ENCODE measurements at places on chromosomes 16 and 17.

DNA sequence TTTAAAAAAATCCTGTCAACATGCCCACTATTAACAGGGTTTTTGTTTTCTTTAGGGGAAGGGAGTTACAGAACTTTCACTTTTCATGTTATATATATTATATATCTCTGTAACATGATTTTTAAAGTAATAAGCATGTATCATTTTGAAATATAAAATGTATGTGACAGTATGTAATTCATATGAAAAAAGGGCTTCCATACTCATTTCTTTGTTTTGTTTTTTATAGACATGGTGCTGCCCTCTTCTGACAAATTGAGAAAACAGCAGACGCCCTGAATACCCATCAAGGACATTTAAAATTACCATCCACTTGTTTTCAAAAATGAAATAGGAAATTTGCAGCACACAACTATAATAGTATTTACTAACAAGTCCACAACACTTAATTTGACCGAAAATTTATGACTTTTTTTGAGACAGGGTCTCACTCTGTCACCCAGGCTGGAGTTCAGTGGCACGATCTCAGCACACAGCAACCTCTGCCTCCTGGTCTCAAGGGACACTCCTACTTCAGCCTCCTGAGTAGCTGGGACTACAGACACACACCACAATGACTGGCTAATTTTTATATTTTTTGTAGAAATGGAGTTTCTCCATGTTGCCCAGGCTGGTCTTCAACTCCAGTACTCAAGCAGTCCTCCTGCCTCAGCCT is 30.4 kb downstream of the CFDP1 start:
- no peak for DNase-seq

GRCh38 chr16:770411-770810 is 9.9 kb downstream of the MSLN start:
- DNase-seq: no peak

DNA sequence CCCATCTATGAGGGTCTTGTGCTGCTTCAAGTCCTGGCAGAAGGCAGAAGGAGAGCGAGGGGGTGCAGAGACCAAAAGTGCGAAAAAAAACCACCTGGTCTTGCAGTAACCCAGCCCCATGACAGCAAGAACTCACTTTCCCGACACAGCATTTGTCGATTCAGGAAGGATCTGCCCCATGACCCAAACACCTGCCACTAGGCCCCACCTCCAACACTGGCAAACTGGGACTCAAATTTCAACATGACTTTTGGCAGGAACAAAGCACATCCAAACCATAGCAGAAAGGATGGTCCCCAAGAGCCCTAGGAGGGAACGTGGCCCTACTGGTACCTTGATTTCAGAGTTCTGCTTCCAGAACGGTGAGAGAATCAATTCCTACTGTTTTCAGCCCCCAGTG is 34.7 kb upstream of the KLHDC4 start:
- no peak for DNase-seq

GRCh38 chr17:83106056-83106588 is 26.7 kb downstream of the METRNL start:
- DNase-seq: no peak

DNA sequence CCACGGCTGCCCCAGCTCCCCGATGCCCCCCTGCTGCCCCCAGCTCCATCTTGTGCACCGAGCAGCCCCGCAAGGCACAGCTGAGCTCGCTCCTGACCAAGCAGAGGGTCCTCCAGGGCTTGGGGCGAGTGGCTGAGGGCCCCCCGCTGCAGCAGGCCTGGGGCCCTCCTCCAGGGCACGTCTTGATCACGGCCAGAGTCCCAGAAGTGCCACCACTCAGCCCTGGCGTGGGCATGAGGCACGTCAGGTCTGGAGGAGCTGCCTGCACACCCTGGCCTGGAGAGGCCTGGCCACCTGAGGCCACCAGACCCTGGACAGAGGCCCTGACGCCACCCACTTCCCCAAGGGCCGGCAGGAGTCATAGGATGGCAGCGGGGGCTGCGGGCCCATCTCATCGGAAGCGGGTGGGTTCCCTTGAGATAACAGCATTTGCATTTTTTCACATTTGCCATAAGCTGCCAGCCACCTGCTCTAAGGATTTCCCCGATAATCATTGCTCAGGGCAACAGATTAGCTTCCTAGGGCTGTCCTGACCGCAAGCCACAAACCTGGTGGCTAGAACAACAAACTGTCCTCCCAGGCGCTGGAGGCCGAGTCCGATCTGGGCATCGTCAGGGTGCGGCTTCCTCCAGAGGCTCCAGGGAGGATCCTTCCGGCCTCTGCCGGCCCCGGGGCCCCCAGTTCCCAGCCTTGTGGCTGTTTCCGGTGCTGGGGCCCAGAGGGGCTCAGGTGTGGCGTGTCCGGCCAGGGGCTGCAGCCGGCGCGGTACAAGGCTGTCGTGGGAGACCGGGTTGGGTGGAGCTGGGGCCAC is 23.9 kb upstream of the C1QTNF8 start:
- no peak for DNase-seq

DNA sequence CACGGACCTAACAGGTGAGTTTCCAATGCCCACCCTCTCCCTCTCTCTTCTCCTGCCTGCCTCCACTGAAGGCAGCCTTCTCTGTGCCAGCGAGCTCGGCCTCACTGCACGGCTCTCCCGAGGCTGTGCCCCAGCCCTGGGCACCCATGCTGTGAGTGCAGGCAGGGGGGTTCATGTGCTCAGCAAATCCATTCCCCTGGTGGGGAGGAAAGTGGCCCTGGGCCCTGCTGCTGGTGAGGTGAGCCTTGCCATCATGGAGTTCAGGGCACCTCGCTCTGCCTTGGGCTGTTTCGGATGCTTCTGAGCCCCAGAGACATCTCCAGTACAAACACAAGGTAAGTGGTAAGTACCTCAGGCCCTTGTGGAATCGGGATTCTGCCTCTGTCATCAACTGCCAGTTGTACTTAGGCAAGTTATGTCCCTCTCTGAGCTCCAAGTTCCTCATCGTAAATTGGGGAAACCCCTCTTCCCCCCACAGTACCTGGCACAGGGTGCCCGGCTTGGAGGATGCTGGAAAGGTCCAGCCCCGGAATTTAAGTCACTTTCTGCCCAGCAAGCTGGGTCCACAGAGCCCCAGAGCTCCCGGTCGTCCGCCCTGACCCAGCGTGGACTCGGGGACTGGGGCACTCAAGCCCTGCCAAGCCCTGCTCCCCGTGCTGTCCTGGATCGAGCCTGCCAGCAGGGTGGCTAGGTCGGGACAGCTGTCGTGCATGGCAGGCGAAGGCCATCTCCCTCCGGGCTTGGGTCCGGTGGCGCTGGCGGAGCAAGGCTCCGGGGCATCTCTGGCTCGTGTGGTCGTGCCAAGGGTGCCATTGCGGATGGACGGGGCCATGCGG is 684 bp upstream of the NUDT16L1 start:
- DNase-seq: no peak

DNA sequence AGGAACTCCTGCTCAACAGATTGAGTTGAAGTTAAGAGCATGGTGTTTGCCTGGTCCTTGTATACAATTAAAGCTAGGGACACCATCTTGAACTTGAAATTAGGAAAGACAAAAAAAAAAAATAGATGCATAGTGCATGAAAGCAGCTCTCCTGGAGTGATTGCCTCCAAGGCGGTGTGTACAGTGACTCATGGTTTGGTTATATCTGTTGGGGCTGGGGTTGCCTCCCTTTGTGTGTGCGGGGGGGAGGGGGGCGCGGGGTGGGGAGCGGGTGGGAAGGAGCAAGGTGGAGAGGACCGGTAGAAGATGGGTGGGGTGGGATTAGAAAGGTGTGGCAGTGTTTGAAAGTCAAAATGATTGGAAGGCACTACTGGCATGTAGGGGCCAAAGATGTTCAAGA is 3.4 kb downstream of the TMED6 start:
- DNase-seq: no peak

DNA sequence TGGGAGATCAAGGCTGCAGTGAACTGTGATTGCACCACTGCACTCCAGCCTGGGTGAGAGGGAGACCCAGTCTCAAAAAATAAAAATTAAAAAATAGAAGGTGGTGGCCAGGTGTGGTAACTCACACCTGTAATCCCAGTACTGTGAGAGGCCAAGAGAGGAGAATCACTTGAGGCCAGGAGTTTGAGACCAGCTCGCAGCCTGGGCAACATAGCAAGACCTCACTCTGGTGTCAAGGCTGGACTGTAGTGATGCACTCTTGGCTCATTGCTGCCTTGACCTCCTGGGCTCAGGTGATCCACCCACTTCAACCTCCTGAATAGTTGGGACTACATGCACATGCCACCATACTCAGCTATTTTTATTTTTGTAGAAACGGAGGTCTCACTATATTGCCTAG is 13.3 kb downstream of the RFFL start:
- DNase-seq: no peak

DNA sequence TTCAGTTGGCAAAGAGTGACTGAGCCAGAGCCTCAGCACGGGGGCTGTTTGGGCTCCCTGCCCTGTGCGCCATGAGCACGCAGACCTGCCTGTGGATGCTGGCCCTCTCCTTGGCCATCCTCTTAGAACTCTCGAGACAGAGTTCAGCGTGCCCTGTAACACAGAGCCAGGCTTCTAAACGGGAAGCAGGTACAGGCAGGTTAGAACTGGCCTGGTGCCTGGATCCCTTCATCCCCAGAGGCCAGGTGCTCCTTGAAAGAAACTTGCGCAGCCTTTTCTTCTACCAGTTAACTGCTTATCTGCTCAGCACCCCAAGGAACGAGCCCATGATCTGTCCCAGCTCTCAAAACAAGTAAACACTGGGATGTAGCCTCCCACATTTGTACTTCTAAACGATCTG is 6.9 kb downstream of the CCNF start:
- no peak for DNase-seq

GRCh38 chr16:2799859-2800226 is 1.6 kb downstream of the PRSS41 start:
- DNase-seq: no peak

DNA sequence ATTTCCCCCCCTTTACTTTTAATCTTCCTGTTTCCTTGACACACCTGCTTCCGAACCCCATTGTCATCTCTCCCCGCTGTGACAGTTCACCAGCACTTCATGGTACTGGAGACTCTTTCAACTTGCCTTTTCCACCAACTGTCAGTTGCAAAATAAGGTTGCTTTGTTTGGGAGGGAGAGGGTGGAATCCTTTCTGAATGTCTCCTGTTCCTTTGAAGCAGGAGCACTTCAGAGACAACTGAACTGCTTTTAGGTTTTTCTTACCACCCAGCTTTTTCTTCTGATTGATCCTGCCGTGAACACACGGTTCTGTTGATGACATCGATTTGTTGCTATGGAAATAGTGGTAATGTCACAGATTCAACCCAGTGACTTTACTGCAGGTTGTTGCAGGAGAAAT is 42.0 kb downstream of the RPA1 start:
- DNase-seq: no peak

- no peak for DNase-seq
These were observed 17.3 kb downstream of the SOCS3 start for GRCh38 chr17:78342449-78343186.

GRCh38 chr16:31519759-31520431 is 7.8 kb upstream of the AHSP start:
- DNase-seq: no peak

DNA sequence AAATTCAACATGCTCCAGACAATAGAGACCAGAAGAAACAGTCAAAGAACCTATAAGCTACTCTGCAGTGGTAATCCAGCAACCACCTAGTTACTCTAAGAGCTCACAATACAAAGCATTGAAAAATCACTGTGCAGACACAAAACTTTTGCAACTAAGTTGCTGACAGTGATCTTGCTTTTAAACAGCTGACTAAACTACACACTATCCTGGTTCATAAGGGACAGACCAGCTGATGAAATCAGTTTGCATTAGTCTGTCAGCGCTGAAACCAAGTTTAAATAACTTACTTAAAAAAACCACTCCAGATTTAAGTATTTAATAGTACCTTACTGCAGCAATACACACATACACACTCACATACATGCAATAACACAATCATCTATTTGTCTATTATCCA is 4.6 kb downstream of the VEZF1 start:
- DNase-seq: no peak

- no peak for DNase-seq
These were observed 11.9 kb downstream of the NFATC3 start for GRCh38 chr16:68097088-68097487.

DNA sequence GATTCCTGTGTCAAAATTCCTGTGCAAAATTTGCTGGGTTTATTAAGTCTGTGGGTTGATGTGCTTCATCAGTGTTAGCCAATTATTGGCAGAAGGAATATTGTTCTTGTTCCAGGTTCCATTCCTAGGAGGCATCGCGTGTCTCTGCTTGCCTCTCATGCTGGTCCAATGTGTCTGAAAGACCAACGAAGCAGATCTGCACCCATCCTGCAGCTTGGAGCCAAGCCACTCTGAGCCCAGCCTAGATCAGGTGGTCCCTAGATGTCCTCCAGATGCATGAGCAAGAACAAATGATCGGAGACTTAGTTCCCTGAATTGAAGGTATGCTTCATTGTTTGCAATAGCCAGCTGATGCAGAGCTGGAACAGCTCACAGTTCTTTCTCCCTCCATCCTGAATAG is 10.5 kb upstream of the PIK3R6 start:
- DNase-seq: no peak

DNA sequence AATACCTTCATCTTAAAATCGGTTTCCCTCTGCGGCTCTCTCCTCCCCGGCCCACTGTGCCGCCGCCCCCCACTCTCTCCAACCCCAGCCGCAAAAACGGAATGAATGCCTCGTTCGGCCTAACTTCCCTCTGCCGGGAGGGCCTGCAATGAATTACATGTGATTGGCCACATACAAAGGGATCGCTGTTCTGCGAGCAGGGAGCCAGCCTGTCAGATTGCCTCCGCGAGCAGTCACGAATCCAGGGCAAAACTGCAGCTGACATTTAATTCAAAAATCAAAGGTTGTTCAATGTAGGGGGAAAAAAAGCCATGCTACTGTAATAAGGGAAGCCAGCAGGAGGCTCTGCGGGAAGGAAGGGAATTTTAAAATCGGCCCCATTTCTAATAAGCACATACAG is 84.9 kb downstream of the TBC1D16 start:
- DNase-seq: no peak

DNA sequence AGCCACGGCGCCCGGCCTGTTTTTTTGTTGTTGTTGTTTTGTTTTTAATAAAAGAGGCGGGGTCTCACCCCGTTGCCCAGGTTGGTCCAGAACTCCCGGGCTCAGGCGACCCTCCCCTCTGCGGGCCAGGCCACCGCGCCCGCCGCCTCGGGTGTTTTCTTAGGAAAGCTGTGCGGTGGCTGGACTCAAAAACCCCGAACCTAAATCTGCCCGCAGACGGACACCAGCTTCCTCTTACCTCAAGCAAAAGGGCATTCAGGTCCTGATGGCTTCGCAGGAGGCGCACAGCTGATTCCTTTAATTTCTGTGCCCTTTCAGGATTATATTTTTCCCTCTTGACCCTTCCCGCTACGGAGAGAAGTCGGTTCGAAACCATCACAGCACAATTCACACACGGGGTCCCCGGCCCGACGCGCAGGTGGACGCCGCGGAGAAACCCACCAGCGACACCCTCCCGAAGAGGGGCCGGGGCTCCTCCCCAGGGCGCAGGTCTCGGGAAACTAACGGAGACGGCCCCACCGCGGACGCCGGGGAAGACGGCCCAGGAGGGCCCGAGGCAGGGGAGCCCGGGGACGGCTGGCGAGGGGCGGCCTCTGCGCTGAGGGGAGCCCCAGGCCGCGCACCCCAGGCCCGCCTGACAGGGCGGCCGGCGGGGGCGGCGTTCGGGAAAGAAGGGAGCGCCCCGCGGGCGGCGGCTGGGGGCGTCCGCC is 653 bp downstream of the FANCA start:
- DNase-seq: no peak

- no peak for DNase-seq
These were observed 160.7 kb downstream of the RGS9 start for GRCh38 chr17:65297916-65298315.

GRCh38 chr17:4074831-4075495 is 67.9 kb downstream of the ZZEF1 start:
- DNase-seq: no peak
